ENCODE measurements at places on chromosomes 4 and X.
A peak's percentile ranks its signal among the peaks of the same experiment; 100 is the strongest.

DNA sequence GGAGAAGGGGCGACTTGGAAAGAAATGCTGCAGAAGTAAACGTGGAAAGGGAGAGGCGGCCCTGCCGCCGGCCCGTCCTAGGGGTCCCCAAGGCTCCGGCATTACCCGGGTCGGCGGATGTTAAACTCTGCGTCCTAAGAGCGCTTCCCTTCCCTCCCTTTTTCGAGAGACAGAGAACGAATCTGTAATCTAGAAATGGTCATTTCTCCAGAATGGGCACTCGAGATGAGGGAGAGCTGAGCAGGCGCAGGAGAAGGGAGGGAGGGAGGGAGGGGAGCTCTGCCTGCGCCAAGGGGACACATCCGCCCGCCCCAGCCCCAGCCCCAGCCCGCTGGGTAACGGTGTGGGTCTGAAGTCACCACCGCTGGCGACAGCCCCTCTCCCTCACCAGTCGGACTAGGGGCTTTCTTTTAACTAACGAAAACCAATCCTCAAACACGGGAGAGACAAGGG lies 1.7 kb downstream of the HCFC1 start:
- peak overlapping the region; percentile 87 for H3K4me3 ChIP-seq
- H3K36me3 ChIP-seq, result no peaks in the 10 kb centered on the region
- DNase-seq, result no peak
- H3K27ac ChIP-seq, result peak overlapping the region; percentile 98
- H3K27me3 ChIP-seq, result no peaks in the 10 kb centered on the region
- peaks cover 19% of the 10 kb centered on the region for H3K4me1 ChIP-seq

GRCh38 chr4:2954358-2955185 lies 8.6 kb downstream of the NOP14 start:
- H3K27me3 ChIP-seq, result no peaks in the 10 kb centered on the region
- DNase-seq, result no peak
- peaks cover 54% of the 10 kb centered on the region for H3K36me3 ChIP-seq
- peaks cover 8% of the 10 kb centered on the region for H3K4me1 ChIP-seq
- no peak overlapping the region for H3K4me3 ChIP-seq

DNA sequence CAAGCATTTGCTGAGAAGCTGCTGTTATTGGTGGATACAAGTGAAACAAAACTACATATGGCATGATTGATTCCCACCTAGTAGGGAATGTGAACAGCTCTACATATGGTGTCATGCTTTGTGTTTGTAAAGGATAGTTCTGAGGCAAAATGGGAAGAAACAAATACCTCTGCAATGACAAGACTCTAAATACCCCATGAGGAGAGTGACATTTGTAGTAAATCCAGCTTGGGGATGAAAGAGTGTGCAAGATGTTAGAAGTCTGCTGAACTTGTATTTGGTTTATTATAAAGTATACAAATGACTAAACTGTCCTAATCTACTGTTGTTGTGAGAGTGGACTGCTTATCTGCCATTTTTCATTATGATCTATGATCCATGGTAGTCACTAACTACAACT lies 120.8 kb upstream of the HS3ST1 start:
- H3K27ac ChIP-seq, result no peak overlapping the region
- no peaks in the 10 kb centered on the region for H3K4me1 ChIP-seq
- DNase-seq, result no peak
- H3K4me3 ChIP-seq, result no peak overlapping the region

- no peak for DNase-seq
- no peaks in the 10 kb centered on the region for H3K4me1 ChIP-seq
Measured at GRCh38 chrX:119648421-119648775, 42.2 kb upstream of the NKRF start.

- no peak overlapping the region for H3K27ac ChIP-seq
- H3K4me1 ChIP-seq, result no peaks in the 10 kb centered on the region
- H3K27me3 ChIP-seq, result no peaks in the 10 kb centered on the region
- no peak for DNase-seq
- H3K36me3 ChIP-seq, result no peaks in the 10 kb centered on the region
- H3K4me3 ChIP-seq, result peak overlapping the region; percentile 14
Measured at GRCh38 chrX:84046403-84046984, 141.5 kb downstream of the RPS6KA6 start.

GRCh38 chr4:56689201-56689969 lies 8.3 kb upstream of the HOPX start:
- no peaks in the 10 kb centered on the region for H3K27me3 ChIP-seq
- no peaks in the 10 kb centered on the region for H3K4me1 ChIP-seq
- no peak for DNase-seq
- no peak overlapping the region for H3K27ac ChIP-seq

- no peak overlapping the region for H3K4me3 ChIP-seq
- no peak for DNase-seq
- H3K4me1 ChIP-seq, result no peaks in the 10 kb centered on the region
Measured at GRCh38 chr4:54315561-54316538, 86.8 kb downstream of the PDGFRA start.

- H3K36me3 ChIP-seq, result no peaks in the 10 kb centered on the region
- peaks cover 5% of the 10 kb centered on the region for H3K4me1 ChIP-seq
- H3K27ac ChIP-seq, result peak within 1 kb of the TSS; percentile 89
- H3K4me3 ChIP-seq, result peak within 1 kb of the TSS; percentile 85
Measured at GRCh38 chrX:43656005-43656494, at the start of gene MAOA. MAOA (plus strand) TSS chrX:43656299; CDS start chrX:43656342, 43 bp downstream.

- no peaks in the 10 kb centered on the region for H3K4me1 ChIP-seq
- no peak for DNase-seq
- no peaks in the 10 kb centered on the region for H3K36me3 ChIP-seq
- H3K27ac ChIP-seq, result no peak overlapping the region
- no peak overlapping the region for H3K4me3 ChIP-seq
Measured at GRCh38 chrX:40459571-40460158, 121.1 kb upstream of the ATP6AP2 start.

- no peak for DNase-seq
- no peaks in the 10 kb centered on the region for H3K36me3 ChIP-seq
Measured at GRCh38 chrX:85590638-85591037, 211.2 kb upstream of the POF1B start.

DNA sequence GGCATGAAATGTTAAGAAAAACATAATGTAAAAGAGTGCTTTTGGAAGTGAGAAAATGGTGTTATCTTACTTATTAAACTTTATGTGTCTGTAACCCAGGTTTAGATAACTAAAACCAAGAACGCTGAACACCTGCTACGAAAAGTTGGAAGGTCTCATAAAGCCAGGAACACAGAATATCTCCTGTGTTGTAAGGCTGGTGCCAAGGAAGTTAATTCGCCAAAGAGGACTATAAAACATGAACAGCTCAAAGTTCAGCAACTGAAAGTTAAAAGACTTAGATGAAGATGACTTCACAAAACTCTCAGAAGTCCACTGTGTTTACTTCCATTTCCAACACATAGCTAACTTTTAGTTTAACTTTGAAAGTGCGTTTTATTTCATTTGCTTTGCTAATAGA lies 54.3 kb downstream of the GPRIN3 start:
- H3K4me1 ChIP-seq, result no peaks in the 10 kb centered on the region
- no peak for DNase-seq
- no peak overlapping the region for H3K27ac ChIP-seq
- H3K36me3 ChIP-seq, result no peaks in the 10 kb centered on the region
- H3K4me3 ChIP-seq, result no peak overlapping the region
- H3K27me3 ChIP-seq, result no peaks in the 10 kb centered on the region

- H3K4me3 ChIP-seq, result no peak overlapping the region
- H3K36me3 ChIP-seq, result no peaks in the 10 kb centered on the region
- no peaks in the 10 kb centered on the region for H3K27me3 ChIP-seq
- DNase-seq, result no peak
- H3K4me1 ChIP-seq, result no peaks in the 10 kb centered on the region
Measured at GRCh38 chr4:36024901-36025660, 219.2 kb downstream of the ARAP2 start.

DNA sequence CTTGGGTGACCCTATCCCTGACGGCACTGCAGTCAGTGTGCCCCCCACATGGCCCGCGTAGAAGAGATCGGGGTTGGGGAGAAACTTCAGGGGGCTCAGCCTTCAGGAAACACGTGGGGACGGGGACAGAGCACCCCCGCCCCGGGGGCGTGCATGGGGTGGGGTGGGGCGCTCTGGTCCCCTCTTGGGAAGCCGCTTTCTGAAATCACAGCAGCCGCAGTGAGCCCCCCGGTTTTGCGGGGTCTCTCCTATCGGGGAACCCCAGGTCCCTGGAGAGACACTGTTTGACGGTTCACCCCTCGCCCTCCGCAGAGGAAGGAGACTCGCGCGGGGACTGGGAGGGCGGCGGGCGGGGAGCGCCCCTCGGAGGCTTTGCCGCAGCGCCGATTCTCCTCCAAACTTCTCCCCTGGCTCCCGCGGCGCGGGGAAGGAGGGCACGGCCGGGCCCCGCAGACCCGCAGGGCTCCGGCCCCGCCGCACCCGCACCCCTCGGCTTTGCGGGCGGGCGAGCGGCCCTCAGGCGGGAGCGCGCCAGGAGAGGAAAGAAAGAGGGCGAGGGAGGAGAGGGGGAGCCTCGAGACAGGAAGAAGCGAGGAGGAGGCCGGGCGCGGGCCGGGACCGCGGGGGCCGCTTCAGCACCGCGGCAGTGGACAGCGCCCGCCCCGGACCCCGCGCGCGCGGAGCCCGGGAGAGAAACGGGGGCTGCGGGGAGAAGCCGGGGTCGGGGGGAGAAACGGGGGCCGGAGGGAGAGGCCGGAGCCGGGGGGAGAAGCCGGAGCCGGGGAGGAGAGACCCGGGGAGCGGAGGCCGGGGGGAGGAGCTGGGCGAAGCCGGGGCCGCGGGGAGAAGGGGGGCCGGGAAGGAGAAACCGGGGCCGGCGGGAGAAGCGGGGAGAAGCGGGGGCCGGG lies 612 bp downstream of the CPLX1 start:
- H3K27ac ChIP-seq, result peak overlapping the region; percentile 53
- no peaks in the 10 kb centered on the region for H3K27me3 ChIP-seq
- H3K4me3 ChIP-seq, result peak overlapping the region; percentile 57
- peaks cover 15% of the 10 kb centered on the region for H3K4me1 ChIP-seq

- H3K4me3 ChIP-seq, result no peak overlapping the region
- no peak overlapping the region for H3K27ac ChIP-seq
- H3K4me1 ChIP-seq, result peaks cover 4% of the 10 kb centered on the region
- peaks cover 6% of the 10 kb centered on the region for H3K36me3 ChIP-seq
- no peaks in the 10 kb centered on the region for H3K27me3 ChIP-seq
Measured at GRCh38 chr4:25128671-25129070, 31.6 kb downstream of the SEPSECS start.

DNA sequence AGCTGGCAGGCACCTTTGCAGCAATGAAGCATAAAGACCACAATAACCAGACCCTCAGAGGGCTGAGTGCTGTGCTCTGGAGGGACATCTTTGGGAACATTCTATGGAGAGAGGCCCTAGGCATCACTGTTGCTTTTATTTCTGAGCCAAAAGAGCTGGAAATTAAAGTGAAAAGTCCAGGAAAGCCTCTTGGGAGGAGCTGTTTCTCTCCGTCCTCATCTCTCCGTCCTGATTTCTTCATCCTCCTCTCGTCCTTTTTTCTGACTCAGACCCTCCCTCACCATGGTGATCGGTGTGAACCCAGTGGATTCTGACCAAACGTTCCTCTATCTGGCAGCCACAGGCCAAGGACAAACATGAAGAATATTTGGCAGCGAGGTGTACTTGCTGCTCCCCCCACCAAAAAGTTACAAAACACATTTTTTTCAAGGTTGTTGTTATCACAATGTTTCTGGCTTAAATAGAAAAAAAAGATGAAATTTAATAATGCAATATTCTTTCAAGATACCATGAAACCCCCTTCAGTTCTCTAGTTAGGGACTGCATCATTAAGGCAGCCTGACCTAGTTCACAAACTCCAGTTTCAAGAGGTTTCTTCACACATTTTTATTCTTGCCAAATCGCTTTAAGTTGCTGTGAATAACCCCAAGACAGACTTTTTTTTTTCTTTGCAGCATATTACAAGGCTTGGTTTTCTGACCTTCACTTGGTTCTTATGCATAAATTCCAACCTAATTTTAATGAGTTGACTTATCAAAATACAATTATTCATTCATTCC lies 80.2 kb downstream of the SCD5 start:
- H3K4me1 ChIP-seq, result no peaks in the 10 kb centered on the region
- no peak overlapping the region for H3K4me3 ChIP-seq
- H3K27ac ChIP-seq, result no peak overlapping the region
- no peak for DNase-seq
- no peaks in the 10 kb centered on the region for H3K27me3 ChIP-seq

DNA sequence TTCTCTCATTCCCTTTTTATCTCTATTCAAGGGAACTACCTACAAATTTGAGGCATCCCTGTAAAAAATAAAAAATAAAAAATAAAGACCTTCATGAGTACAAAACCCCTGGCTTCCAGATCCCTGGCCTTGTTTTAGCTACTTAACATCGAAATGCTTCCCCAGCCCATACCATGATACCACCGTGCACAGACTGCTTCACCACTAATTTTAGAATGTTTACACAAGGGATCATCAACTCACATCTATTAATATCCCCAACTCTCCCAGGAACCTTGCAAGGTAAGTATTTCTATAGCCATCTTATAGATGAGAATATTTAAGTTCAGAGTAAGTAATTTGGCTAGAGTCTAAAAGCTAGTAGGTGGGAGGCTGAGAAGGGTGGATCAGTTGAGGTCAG lies 51.7 kb downstream of the UCHL1 start:
- H3K4me3 ChIP-seq, result no peak overlapping the region
- no peaks in the 10 kb centered on the region for H3K36me3 ChIP-seq
- DNase-seq, result no peak
- no peaks in the 10 kb centered on the region for H3K4me1 ChIP-seq

- no peaks in the 10 kb centered on the region for H3K36me3 ChIP-seq
- H3K27me3 ChIP-seq, result no peaks in the 10 kb centered on the region
- no peak overlapping the region for H3K27ac ChIP-seq
- no peak for DNase-seq
- H3K4me3 ChIP-seq, result peak overlapping the region; percentile 92
Measured at GRCh38 chr4:80183250-80184052, 13.9 kb upstream of the PRDM8 start.

- DNase-seq, result no peak
- peak overlapping the region; percentile 16 for H3K27ac ChIP-seq
- H3K4me3 ChIP-seq, result no peak overlapping the region
- peaks cover 23% of the 10 kb centered on the region for H3K4me1 ChIP-seq
Measured at GRCh38 chrX:65720381-65720964, 53.0 kb downstream of the MSN start.

DNA sequence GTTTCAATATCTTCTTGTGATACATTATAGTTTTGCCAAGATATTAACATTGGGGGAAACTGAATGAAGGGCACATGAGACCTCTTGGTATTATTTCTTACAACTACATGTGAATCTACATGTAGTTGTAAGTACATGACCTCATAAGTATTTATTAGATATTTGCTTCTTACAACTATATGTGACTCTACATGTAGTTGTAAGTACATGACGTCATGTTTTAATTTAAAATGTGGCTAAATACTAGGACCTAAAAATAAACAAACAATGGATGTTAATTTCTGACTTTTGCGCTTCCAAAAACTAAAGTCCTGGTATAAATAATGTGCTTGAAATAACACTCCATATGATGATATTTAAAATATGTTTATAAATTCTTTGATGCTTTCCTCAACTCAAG lies 190.2 kb downstream of the CBLL2 start:
- H3K27ac ChIP-seq, result no peak overlapping the region
- no peaks in the 10 kb centered on the region for H3K4me1 ChIP-seq
- no peaks in the 10 kb centered on the region for H3K27me3 ChIP-seq
- no peak overlapping the region for H3K4me3 ChIP-seq

- no peak overlapping the region for H3K4me3 ChIP-seq
- DNase-seq, result no peak
- no peaks in the 10 kb centered on the region for H3K4me1 ChIP-seq
- H3K27ac ChIP-seq, result no peak overlapping the region
- H3K36me3 ChIP-seq, result no peaks in the 10 kb centered on the region
Measured at GRCh38 chr4:105657117-105657765, 51.2 kb downstream of the INTS12 start.
